ENCODE measurements at places on chromosomes 16 and 17. TPM values are rescaled to one million over a fixed set of nuclear protein-coding genes. Genes with fewer than 3 reads are reported as not detected.

C17orf50 gene
- total RNA-seq = not detected

CNGB1 gene
- under 0.01 TPM for total RNA-seq

SCPEP1 gene
- 75.9 TPM for total RNA-seq

NOTUM gene
- total RNA-seq = under 0.01 TPM

ST6GALNAC1 gene
- not detected for total RNA-seq

SHCBP1 gene
- total RNA-seq = 16.4 TPM

MTSS2 gene
- total RNA-seq = 20.0 TPM

ENPP7 gene
- total RNA-seq = not detected

CCT6B gene
- 2.6 TPM for total RNA-seq

KRT16 gene
- 0.79 TPM for total RNA-seq

TBC1D3K gene
- total RNA-seq = not detected

FAM171A2 gene
- 0.79 TPM for total RNA-seq

PRSS27 gene
- 0.92 TPM for total RNA-seq

IKZF3 gene
- not detected for total RNA-seq

CIBAR2 gene
- not detected for total RNA-seq

Data from aortic smooth muscle cell (primary cell).